Renal cortical epithelial cell (primary cell): ENCODE measurements at places on chromosomes 16 and 17.

- DNase-seq, result peak; percentile 11
Measured at GRCh38 chr16:81127051-81127450, 30.9 kb upstream of the GCSH start.

DNA sequence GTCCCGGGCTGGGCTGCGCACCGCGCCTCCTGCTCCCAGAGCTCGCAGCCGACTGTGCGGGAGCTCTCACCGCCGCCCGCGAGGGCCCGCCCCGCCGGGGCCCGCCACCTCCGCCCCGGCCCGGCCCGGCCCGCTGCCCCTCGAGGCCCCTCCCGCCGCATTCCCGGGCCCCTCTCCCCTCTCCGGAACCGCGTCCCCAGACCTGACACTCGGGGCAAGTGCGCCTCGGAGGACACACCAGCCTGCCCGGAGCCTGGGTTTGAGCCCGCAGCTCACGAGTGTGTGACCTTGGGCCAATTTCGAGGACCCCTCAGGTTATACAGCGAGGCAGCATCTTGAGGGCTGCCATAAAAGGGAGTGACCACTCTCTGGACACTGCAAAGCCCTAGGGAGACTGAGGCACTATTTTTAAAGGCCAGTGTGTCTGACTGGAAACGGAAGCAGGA is 2.0 kb upstream of the GRIN2C start:
- no peak for DNase-seq

- DNase-seq, result peak; percentile 86
Measured at GRCh38 chr17:45146890-45147580, 1.2 kb upstream of the HEXIM1 start.

- no peak for DNase-seq
Measured at GRCh38 chr16:61812251-61812650, 224.0 kb downstream of the CDH8 start.

DNA sequence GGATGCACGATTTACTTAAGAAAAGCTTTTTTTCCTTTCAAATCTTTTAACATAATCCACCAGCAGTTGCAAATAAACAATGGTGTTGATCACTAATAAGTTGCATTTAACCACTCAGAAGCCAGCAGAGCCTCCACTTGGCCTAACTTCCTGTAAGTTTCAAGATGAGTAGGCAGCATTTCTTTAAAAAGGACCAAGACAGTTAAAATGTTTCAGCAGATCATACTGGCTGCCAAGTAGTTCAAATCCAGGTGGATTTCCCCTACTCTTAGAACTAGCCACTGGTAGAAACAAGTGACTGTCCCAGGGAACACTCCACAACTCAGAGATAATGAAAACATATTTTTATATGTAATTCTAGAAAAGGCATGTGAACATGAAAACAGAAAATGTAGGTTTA is 17.0 kb upstream of the RFFL start:
- DNase-seq, result no peak

DNA sequence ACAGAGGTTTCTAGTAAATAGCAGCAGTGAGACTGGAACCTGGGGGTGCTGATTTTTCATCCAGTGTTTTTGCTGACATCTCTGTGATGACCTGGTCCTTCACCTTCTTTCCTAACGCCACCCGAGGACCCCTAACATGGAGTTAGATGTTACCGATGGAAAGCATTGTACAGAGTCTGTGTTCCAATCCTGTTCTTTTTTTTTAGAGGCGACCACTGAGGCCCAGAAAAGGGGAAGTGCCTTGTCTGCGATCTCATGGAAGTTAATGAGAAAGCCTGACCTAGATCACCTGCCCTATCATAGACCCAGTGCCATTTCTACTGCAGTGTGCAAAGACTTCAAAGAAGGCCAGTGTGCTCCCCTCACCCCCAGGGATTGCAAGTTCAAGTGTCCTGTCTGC is 362.5 kb downstream of the CA10 start:
- DNase-seq, result no peak

GRCh38 chr17:50270435-50271362 is 3.6 kb upstream of the TMEM92 start:
- no peak for DNase-seq

- no peak for DNase-seq
Measured at GRCh38 chr17:29578626-29579485, 10.4 kb downstream of the TP53I13 start.
